ENCODE measurements at places on chromosomes 13 and 19. TPM values are rescaled to one million over a fixed set of nuclear protein-coding genes. Genes with fewer than 3 reads are reported as not detected.

The KCNJ14 gene
- total RNA-seq = 5.4 TPM

The SPINT2 gene
- 1,161 TPM for total RNA-seq

The SYDE1 gene
- total RNA-seq = 2.7 TPM

The SIGLEC6 gene
- not detected for total RNA-seq

The ZNF582 gene
- 1.8 TPM for total RNA-seq

The PPFIA3 gene
- 8.3 TPM for total RNA-seq

The IZUMO4 gene
- 1.5 TPM for total RNA-seq

The PABPC3 gene
- total RNA-seq = 0.39 TPM

The RHPN2 gene
- total RNA-seq = 21.3 TPM

The KCNN4 gene
- total RNA-seq = 92.4 TPM

The SEMA6B gene
- total RNA-seq = 3.3 TPM

The SIAH3 gene
- not detected for total RNA-seq

The DDX39A gene
- total RNA-seq = 67.4 TPM

The F10 gene
- not detected for total RNA-seq

The PLA2G4C gene
- total RNA-seq = 1.2 TPM

The LILRB1 gene
- total RNA-seq = not detected

The CAMSAP3 gene
- 27.8 TPM for total RNA-seq

The KLK11 gene
- total RNA-seq = 1.6 TPM

The PGLYRP2 gene
- not detected for total RNA-seq

The HIF3A gene
- total RNA-seq = 0.25 TPM

The FXYD7 gene
- total RNA-seq = not detected

The GPR12 gene
- not detected for total RNA-seq

The PLPPR2 gene
- total RNA-seq = 30.4 TPM

The RPS15 gene
- total RNA-seq = 1,004 TPM

The IL11 gene
- total RNA-seq = 6.6 TPM

The KMT5C gene
- 80.7 TPM for total RNA-seq

The DENND1C gene
- total RNA-seq = not detected

The MBD3L2 gene
- not detected for total RNA-seq

The CNFN gene
- 7.8 TPM for total RNA-seq

The MTMR6 gene
- 7.7 TPM for total RNA-seq

The DHDH gene
- total RNA-seq = 2.0 TPM

The DACT3 gene
- total RNA-seq = 0.13 TPM

The NLRP4 gene
- 1.7 TPM for total RNA-seq

The PRX gene
- 9.2 TPM for total RNA-seq

The PLVAP gene
- total RNA-seq = not detected

The ZNF568 gene
- 5.8 TPM for total RNA-seq

The SERTM1 gene
- total RNA-seq = not detected

The OR7C1 gene
- not detected for total RNA-seq

Data from PC-9 (cell line).